ENCODE measurements at places on chromosomes 3 and 15. TPM values are rescaled to one million over a fixed set of nuclear protein-coding genes. Genes with fewer than 3 reads are reported as not detected.
A peak's percentile ranks its signal among the peaks of the same experiment; 100 is the strongest.

DNA sequence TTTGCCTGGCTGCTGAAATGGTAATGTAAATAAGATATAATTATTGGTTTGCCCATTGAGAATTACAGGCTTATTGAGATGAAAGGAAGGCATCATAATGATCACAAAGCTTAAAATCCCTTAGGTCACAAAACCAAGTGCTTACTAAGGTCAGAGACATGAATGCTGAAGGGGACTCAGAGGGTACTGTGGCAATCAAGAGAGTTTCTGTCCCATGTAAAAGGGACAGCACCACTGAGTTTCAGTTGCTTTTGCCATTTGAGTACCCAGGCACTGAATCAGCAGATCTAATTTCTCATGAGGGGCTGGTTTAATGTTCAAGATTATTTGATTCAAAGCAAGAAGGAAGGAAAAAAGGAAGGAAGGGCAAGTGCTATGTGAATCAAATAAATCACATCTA lies 127.0 kb downstream of the PLOD2 start:
- no peak for DNase-seq

- DNase-seq, result no peak
Measured at GRCh38 chr3:70233112-70233511, 79.3 kb downstream of the MDFIC2 start.

- DNase-seq, result no peak
Measured at GRCh38 chr3:78163379-78163778, 1123.5 kb downstream of the ROBO2 start.

DNA sequence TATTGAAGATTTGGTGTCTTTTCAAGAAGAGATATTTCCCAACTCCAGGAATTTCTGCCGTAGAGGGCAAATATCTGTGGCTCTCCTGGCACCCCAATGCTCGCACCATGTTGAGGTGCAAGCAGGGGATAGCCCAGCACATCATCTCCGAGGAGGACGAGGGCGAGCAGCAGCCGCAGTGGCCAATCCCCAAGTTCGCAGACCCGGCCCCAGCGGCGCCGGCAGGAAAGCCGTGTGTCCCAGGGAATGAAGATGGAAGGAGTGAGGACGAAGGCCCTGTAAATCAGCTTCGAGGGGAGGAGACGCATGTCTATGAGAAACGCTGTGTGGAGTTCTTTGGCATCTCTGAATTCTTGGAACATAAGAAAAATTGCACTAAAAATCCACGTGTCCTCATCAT lies 213.4 kb upstream of the UBE2E2 start:
- DNase-seq, result no peak

DNA sequence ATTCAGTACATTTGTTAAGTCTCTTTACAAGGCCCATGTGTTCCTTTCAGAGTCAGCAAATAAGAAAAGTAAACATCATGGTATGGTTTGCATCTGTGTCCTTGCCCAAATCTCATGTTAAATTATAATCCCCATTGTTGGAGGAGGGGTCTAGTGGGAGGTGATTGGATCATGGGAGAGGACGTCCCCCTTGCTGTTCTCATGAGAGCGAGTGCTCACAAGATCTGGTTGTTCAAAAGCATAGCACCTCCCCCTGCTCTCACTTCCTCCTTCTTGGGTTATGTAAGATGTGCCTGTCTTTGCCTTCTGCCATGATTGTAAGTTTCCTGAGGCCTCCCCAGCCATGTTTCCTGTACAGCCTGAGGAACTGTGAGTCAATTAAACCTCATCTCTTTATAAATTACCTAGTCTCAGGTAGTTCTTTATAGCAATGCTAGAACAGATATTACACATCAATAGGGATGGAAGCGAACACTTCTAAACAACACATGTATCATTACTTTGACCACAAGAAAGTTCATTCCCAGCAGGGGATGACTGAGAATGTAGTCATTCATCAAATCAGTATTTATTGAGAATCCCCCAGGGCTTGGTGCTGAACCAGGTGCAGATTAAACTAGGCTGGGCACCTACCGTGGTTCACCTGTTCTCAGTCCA lies 4.1 kb downstream of the EFCAB12 start:
- DNase-seq, result peak; percentile 89

DNA sequence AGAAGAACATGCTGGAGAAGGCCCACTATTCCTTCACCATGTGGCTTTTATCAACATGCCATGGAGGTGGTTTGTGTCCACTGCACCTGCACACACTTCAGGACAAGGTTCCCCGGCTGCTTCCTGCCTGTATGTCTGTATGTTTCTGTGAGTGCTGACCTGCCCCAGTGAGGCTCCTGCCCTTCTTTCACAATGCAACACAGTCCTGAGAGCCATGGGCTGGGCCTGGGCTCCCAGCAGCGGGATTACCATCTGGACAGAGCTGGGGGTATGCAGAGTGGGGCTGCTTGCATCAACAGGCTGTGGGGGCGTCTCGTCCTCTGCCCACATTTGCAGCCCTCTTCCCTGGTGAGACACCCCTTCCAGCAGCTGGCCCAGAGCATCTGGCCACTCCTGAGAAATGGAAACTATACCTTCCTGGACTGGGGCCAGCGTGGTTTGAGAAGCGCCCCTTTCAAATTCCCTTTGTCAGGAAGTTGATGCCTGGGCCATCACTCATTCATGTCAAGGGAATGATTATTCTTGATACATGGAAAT lies 29.3 kb upstream of the C15orf39 start:
- no peak for DNase-seq

DNA sequence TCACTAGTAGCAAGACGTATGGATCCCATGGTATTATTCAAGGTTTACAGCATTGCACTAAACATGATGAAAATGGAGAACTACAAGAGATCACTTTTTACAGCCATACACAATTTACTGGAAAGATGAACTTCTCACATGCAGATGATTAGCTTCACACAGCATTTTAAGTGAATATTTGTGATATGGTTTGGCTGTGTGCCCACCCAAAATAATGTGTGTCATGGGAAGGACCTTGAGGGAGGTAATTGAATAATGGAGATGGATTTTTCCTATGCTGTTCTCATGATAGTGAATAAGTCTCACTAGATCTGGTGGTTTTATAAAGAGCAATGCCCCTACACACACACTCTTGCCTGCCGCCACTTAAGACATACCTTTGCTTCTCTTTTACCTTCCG lies 662.0 kb upstream of the CCDC54 start:
- no peak for DNase-seq

- no peak for DNase-seq
Measured at GRCh38 chr15:52060501-52060900, 41.5 kb downstream of the MAPK6 start.

- DNase-seq, result no peak
Measured at GRCh38 chr15:43095243-43095642, 10.6 kb downstream of the UBR1 start.

DNA sequence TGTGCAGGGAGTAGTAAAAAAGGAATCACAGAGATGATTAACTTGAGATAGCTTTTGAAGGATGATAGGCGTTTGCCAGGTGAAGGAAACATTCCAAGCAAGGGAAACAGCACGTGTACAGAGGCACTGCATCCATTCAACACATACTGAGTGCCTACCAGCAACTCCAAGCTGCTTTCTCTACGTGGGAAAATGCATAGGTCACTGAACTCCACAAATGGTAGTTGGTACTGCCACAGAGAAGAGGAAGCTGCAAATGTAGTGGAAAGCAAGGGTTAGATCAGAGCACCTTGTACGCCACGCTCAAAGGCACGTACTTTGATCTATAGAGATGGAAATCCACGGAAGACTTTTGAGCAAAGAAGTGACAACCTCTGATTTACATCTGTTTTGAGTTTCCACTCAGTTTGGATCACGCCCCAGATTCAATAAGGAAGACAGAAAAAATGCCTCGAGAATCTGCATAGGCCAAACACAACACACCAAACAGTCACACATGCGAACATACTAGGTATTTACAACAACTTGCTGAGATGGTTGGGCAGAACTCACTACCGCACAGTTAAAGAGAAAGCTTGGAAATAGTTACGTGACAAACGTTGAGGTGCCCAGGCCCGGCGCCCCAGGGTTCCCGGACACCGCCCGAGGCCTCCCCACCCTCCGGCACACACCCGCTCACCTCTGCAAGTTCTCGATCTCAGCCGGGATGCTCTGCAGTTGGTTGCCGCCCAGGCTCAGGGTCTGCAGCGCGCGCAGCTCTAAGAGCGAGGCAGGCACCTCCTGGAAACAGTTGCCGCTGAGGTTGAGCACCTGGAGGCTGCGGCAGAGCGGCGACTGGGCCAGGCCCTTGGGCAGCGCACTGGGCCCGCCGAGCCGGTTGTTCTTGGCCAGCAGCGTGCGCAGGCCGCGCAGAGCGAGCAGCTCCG lies 826 bp downstream of the LRRC58 start:
- DNase-seq, result peak; percentile 82

DNA sequence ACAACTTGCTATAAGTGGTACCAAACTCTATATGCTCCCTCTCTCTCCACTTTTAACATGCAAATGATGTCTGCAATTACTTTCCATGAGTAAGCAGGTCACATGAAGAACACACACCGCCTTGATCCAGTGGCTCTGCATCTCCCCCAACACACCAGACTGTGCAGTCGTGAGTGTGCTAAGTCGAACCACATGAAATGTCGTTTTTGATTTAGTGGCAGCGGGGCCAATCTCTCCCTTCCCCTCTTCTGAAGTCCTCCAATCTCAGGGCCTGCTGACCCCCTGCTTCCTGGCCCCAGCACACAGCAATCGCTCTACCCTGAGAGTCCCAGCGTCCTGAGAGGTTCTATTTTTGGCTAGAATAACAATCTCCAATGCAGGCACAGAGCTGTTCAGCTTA lies 312.5 kb downstream of the SHQ1 start:
- no peak for DNase-seq

- DNase-seq, result peak; percentile 49
Measured at GRCh38 chr3:11641683-11642430, 1.9 kb downstream of the VGLL4 start.

GRCh38 chr3:50623840-50624474 lies 7.0 kb downstream of the MAPKAPK3 start:
- DNase-seq, result peak; percentile 28

- no peak for DNase-seq
Measured at GRCh38 chr15:68774521-68775235, 46.0 kb downstream of the ANP32A start.

GRCh38 chr3:177711637-177712036 lies 514.4 kb upstream of the TBL1XR1 start:
- no peak for DNase-seq

DNA sequence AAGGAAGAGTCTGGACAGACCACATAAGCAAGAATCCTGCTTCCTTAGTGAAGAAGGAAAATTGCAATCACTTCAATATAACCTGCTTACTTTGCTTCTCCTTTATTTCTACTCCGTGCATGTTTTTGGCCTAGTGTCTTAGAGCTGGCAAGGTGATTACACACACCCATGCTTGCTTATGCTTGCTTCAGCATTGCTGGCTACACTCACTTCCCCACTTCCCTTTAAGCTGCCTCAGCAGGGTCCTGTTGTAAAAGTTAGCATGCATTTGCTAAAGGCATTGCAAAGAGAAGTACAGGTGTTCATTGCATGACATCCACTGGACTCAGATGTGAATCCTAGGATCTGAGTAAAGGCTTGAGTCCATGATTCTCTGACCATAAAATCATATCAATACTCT lies 47.5 kb upstream of the STT3B start:
- no peak for DNase-seq

DNA sequence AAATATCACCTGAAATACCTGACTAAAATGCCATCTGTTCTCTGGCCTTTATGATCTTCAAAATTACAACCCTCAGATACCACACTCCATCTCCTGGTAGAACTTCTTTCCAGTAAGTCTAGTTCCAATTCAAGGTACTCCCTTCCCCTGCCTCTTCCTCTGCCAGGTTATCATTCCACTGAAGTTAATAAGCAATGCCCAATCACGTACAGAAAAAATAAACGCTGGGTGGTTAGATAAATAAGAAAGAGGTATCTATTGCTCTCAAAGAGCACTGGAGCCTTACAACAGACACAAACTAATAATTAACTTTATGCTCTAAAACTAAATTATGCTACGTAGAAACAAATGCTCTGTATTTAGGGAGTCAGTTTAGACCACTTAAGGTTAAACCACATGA lies 112.5 kb downstream of the MYO9A start:
- no peak for DNase-seq

GRCh38 chr15:32636908-32637567 lies 4.5 kb upstream of the SCG5 start:
- no peak for DNase-seq

GRCh38 chr3:43231276-43232000 lies 54.9 kb upstream of the SNRK start:
- DNase-seq, result no peak

- DNase-seq, result no peak
Measured at GRCh38 chr15:99283717-99284116, 32.4 kb downstream of the LRRC28 start.

GRCh38 chr15:70308011-70308734 lies 210.5 kb upstream of the TLE3 start:
- no peak for DNase-seq

DNA sequence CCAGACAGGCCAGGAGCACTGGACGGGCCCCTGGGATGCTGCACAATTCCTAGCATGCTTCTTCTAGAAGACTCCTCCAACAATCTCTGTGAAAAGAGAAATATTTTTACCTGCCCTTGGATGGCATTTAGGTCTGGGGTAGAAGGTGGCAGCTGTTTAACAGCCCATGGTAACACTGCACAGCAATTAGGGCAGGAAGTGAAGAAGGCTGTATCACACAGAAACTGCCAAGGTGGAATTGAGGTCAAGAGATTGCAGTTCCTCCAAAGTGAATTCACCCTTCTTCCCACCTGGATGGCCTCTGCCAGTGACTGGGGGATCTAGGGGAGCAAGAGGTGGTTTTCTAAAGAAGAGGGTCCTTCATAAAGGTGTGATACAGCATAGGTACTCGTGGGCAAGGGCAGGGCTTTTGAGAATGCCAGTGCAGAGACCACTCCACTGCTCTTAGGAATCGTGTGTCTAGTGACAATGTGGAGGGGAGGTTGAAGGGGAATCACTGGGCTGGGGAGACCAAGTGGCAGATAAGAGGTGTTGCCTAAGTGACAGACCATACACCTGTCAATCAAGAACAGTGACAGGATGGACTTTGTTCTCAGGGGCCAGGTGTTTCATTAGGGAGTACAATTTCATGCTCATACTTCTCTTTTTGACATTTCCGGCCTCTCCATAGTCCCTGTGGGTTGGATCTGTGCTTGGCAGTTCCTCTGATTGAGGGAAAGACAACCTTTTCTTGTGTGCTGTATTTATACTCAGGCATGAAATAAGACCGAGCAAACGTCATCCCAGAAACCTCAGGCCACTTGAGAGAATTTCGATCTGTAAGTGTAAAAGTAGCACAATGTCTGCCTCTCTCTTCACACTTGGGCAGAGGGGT lies 83.5 kb upstream of the BCL6 start:
- peak; percentile 89 for DNase-seq

Gene CASR
- not detected for total RNA-seq

Gene SLC25A38
- 35.5 TPM for total RNA-seq

Gene GABRG3
- not detected for total RNA-seq

Gene CAMKV
- total RNA-seq, result 0.37 TPM

Gene HIGD2B
- 0.33 TPM for total RNA-seq

Gene PARP15
- 0.81 TPM for total RNA-seq

Gene RBP2
- not detected for total RNA-seq

Gene SPINK8
- total RNA-seq, result not detected

Gene OCA2
- total RNA-seq, result not detected

Gene GCSAM
- total RNA-seq, result 247 TPM

Gene CSTA
- total RNA-seq, result 0.70 TPM

Gene ST3GAL6
- total RNA-seq, result 0.25 TPM

Gene TMC3
- not detected for total RNA-seq

Gene GOLGA6L10
- 0.49 TPM for total RNA-seq
